ENCODE measurements at places on chromosomes 11 and 22.

GRCh38 chr11:123282597-123282996 is 87.5 kb upstream of the CLMP start:
- no peak for DNase-seq

DNA sequence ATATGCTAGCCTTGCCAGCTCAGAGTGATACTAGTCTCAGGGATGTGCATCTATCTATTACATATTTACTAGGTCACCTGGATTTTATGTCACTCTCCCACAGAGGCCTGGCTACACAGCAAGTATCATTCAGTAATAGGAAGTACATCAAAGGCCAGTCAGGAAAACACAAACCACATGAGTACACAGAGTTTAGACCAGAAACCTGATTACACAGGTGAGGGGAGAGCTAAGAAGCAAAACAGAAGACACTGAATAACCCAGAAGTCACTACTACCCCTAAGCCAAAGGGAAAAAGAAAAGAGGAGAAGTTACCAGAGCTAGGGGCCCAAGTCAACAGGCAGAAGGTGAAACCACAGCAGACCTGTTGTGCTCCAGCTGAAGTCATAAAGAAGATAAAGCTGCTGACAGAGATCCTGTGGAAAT is 13.3 kb downstream of the LPXN start:
- no peak for DNase-seq

DNA sequence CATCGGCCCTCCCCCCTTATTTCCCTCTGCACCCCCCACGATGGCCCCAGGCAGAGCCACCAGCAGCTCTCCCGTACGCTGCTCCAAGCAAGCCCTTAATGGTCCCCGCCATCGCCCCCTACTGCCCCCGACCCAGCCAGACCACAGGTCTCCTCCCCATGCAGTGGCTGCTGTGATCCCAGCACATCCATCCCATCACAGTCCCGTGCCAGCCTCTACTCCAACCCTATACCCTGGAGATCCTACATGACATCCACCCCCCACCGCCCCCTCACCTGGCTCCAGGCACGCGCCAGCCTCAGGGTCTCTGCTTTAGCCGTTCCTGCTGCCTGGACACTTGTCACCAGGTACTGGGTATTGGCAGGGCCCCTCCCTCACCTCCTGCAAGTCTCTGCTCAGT is 85.8 kb upstream of the RTL6 start:
- DNase-seq = no peak

DNA sequence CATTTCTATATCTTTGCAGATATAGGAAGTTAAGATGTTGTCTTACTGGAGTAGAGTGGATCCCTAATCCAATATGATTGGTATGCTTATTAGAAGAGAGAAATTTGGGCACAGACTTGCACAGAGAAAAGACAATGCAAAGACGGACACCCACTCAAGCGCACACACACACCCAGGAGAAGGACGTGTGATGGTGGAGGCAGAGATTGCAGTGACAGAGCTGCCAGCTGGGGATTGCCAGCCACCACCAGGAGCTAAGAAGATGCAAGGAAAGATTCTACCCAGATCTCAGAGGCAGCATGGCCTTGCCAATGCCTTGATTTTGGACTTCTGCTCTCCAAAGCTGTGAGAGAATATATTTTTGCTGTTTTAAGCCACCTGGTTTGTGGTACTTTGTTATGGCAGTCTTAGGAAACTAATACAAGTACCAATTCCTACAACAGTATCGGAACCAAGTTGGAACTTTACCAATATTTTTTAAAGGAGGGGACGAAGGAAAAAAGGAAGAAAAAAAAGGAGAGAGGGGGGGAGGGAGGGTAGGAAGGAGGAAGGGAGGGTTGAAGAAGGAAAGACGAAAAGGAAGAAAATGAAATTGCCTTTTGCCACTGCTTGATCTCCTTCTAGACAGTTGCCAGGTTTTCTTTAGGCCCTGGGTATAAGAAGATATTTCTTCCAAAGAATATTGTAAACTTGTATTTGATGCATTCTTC is 334.0 kb downstream of the BUD13 start:
- DNase-seq = no peak

DNA sequence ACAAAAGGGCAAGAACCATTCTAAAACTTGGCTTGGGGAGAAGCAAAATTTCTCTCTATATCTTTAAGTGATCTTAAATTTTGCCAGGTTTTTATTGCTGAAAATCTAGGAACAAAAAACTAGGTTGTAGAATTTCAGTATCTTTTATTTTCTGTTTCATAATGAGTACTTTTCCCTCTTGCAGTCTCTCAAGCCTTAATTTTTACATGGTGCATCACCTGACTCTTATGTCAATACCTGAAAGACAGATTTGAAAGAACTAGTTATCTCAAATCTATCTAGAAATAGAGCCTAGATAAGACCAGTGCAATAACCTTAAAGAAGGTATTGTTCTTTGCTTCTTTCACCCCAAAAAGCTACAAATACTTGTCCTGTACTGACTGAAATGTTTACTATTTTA is 122.1 kb downstream of the TRIM44 start:
- DNase-seq = no peak

DNA sequence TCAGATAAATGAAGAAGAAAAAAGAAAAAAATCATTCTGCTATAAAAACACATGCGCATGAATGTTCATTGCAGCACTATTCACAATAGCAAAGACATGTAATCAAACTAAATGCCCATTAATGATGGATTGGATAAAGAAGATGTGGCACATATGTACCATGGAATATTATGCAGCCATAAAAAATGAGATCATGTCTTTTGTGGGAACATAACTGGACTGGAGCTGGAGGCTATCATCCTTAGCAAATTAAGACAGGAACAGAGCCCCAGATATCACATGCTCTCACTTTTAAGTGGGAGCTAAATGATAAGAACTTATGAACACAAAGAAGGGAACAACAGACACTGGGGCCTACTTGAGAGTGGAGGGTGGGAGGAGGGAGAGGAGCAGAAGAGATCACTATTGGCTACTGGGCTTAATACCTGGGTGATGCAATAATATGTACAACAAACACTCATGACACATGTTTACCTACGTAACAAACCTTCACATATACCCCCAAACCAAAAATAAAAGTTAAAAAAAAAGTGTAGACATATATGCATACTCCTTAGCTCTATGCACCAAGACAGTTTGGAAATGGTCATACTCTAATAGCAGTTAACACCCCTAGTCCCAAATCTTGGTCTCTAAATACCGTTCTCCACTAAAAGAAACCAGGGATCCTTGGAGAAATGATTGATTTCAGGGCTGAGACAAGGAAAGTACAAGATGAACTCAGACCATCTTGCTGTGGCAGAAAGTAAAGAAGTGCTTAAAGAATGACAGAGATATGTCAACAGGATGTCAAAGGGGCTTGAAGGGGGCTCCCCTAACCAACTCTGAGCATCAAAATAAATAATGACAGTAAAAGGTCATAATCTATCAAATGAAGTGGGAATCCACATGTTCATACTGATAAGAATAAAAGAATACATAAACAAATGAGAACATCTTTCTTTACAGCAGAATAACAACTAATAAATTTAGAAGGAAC is 17.1 kb upstream of the DDX6 start:
- no peak for DNase-seq

DNA sequence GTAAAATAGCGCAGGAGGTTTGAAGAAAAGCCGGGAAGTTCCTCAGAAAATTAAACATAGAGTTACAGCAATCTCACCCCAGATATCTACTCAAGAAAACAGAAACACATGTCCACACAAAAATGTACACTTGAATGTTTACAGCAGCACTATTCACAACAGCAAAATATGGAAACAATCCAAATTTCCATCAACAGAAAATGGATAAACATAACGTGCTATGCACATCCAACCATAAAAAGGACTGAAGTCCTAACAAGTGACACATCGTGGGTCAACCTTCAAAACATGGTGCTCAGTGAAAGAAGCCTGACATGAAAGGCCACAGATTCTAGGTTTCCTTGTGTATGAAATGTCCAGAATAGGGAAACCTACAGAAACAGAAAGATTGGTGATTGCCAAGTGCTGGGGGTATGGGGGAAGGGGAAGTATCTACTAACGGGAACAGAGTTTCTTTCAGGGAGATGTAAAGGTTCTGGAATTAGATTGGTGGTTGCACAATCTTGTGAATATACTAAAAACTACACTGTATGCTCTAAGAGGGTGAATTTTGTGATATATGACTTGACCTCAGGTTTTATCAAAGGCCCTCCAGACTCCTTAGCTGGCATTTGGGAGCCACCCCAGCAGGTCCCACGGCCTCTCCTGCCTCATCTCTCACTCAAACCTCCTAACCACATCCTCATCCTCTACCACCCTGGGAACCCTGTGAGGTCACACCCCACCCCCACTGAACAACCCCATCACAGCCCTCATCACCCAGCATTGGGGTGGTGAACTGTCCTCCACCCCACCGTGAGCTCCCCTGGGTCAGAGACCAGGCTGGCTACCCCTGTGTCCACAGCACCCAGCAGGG is 69.2 kb upstream of the PRR5 start:
- no peak for DNase-seq

- DNase-seq = no peak
Observed at GRCh38 chr11:70128435-70128906, 50.4 kb downstream of the ANO1 start.
